ENCODE measurements at places on chromosomes 4 and X. TPM values are rescaled to one million over a fixed set of nuclear protein-coding genes. Genes with fewer than 3 reads are reported as not detected.

DNA sequence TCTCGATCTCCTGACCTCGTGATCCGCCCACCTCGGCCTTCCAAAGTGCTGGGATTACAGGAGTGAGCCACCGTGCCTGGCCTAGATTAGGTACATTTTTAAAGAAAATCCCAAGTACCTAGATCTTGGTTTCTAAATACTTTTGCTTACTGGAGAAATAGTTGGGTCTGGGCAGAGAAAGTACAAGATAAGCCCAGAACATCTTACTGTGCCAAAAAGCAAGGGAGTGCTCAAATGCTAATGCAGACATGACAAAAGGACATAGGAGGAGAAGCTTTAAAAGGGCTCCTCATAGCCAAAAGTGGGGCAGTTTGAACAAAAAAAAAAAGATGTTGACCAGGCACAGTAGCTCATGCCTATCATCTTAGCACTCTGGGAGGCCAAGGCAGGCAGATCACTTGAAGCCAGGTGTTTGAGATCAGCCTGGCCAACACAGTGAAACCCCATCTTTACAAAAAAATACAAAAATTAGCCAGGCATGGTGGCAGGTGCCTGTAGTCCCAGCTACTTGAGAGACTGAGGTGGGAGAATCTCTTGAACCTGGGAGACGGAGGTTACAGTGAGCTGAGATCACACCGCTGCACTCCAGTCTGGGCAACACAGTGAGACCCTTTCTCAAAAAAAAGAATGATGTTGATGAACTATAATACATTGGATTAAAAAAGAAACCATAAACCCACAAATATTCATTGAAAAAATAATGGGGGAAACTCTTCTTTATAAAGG is 107.5 kb downstream of the APBB2 start:
- H3K27ac ChIP-seq = peak overlapping the region; percentile 52
- H3K27me3 ChIP-seq = no peaks in the 10 kb centered on the region
- H3K36me3 ChIP-seq = no peaks in the 10 kb centered on the region
- no peak for DNase-seq

- H3K27me3 ChIP-seq = no peaks in the 10 kb centered on the region
- H3K27ac ChIP-seq = no peak overlapping the region
- no peaks in the 10 kb centered on the region for H3K4me1 ChIP-seq
- no peak overlapping the region for H3K4me3 ChIP-seq
These were observed 408.1 kb downstream of the DCAF12L2 start for GRCh38 chrX:125757794-125758564.

- no peaks in the 10 kb centered on the region for H3K27me3 ChIP-seq
- no peak overlapping the region for H3K4me3 ChIP-seq
These were observed 426.6 kb downstream of the MAPK10 start for GRCh38 chr4:85933291-85933640.

GRCh38 chr4:156778606-156779005 is 193.0 kb downstream of the PDGFC start:
- no peaks in the 10 kb centered on the region for H3K4me1 ChIP-seq
- H3K4me3 ChIP-seq = no peak overlapping the region
- no peak for DNase-seq

DNA sequence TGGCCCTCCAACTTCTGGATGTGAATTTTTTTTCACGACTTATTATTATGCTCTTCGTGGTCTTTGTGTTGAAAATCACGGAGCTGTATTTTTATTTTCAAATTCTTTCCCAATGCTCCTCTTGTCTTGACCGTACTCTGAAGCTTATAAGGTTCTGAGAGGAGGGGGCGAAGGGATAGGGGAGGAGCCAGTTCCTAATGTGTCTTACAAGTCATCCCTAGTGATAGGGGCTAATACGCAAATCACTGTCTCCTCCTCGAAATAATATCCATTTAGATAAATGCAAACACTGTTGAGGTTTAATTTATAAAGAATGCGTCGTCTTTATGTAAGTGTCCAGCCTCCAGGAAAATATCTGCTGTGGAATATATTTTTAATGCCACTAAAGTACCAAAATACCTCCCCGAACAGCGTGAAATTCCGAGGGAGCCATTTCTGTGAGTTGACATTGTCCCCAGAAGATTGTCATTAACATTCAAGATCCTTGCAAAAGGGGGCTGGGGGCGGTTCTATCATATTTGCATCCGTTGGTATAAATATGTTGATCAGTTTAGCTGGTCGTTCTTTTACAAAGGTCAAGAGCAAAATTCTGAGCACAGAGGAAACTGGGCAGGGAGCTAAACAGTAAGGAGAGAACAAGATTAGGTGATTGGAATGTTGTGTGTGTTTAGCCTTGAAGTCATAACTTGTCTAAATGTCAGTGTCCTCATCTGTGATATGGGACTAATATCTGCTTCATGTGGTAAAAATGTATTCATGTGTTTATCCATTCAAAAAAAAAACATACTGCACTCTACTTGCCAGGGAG is 3.7 kb upstream of the FAT1 start:
- no peaks in the 10 kb centered on the region for H3K36me3 ChIP-seq
- no peak for DNase-seq
- H3K27ac ChIP-seq = peak overlapping the region; percentile 81
- H3K4me1 ChIP-seq = peaks cover 19% of the 10 kb centered on the region

DNA sequence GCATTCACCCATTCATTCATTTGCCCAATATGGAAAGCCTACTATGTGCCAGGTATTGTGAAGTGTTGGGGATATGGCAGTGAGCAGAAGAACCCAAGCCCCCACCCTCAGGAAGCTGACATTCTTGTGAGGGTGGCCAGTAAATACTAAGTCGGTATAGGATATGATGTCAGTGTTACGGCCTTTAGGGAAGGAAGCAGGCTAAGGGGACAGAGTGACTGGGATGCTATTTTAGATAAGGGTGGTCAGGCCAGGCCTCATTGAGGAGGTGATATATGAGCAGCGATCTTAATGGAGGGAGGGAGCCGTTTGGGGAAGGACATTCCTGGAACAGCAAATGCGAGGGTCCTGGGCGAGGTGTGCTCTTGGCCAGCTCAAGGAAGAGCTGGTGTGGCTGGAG is 2.0 kb downstream of the ATP6AP1 start:
- DNase-seq = no peak
- no peaks in the 10 kb centered on the region for H3K36me3 ChIP-seq
- H3K27ac ChIP-seq = no peak overlapping the region

DNA sequence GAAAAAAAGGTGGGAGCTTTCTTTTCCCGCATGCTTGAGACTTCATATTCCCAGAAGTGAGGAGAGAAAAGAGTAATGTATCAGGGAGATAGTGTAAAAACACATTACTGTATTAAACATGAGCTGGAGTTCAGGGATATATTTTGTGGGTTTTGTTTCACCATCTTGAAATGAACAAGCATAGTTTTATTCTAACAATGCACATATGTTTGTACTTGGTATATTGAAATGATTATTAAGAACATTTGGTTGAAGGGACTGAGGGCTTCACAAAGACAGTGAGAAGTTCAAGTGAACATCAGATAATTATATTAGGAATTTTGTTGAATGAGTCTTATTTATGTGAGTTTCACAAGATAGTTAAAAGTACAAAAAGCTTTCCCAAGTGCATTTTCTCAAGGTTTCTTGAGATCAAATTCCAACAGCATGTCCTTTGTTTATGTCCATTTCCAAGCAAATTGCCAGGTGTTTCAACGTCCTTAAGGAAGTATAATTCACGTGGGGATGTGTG is 368.8 kb downstream of the ANKRD50 start:
- no peak for DNase-seq
- no peak overlapping the region for H3K27ac ChIP-seq
- H3K4me3 ChIP-seq = no peak overlapping the region
- H3K4me1 ChIP-seq = no peaks in the 10 kb centered on the region

- no peak overlapping the region for H3K4me3 ChIP-seq
- no peaks in the 10 kb centered on the region for H3K27me3 ChIP-seq
- no peak for DNase-seq
- no peaks in the 10 kb centered on the region for H3K36me3 ChIP-seq
- H3K27ac ChIP-seq = no peak overlapping the region
- no peaks in the 10 kb centered on the region for H3K4me1 ChIP-seq
These were observed 34.6 kb upstream of the WFS1 start for GRCh38 chr4:6235012-6235411.

GRCh38 chr4:38935391-38936073 is 67.9 kb downstream of the FAM114A1 start:
- no peak for DNase-seq
- H3K4me3 ChIP-seq = no peak overlapping the region
- H3K36me3 ChIP-seq = no peaks in the 10 kb centered on the region

DNA sequence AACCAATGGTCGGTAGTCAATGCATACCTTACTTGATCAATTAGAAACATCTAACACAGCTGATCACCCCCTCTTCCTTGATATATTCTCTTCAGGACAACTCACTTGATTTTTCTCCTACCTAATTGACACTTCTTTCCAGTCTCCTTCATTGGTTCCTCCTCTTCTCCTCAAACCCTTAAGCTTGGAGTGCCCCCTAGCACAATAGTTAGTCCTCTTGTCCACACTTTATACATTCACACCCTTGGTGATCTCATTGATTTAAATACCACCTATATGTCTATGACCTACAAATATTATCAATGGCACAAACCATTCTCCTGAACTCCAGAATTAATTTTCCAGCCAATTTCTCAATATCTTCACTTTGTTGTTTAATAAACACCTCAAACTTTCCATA is 724.0 kb downstream of the ADGRL3 start:
- no peaks in the 10 kb centered on the region for H3K36me3 ChIP-seq
- DNase-seq = no peak
- H3K4me1 ChIP-seq = no peaks in the 10 kb centered on the region
- H3K27me3 ChIP-seq = no peaks in the 10 kb centered on the region
- no peak overlapping the region for H3K4me3 ChIP-seq

- H3K27me3 ChIP-seq = no peaks in the 10 kb centered on the region
- no peak overlapping the region for H3K27ac ChIP-seq
- H3K4me3 ChIP-seq = no peak overlapping the region
- no peaks in the 10 kb centered on the region for H3K36me3 ChIP-seq
- peaks cover 15% of the 10 kb centered on the region for H3K4me1 ChIP-seq
These were observed 113.7 kb downstream of the USP46 start for GRCh38 chr4:52545099-52546069.

GRCh38 chrX:150035531-150035930 is 97.2 kb upstream of the EOLA2 start:
- DNase-seq = no peak
- no peaks in the 10 kb centered on the region for H3K27me3 ChIP-seq
- no peaks in the 10 kb centered on the region for H3K4me1 ChIP-seq
- H3K36me3 ChIP-seq = no peaks in the 10 kb centered on the region

- no peaks in the 10 kb centered on the region for H3K27me3 ChIP-seq
- H3K36me3 ChIP-seq = no peaks in the 10 kb centered on the region
- peaks cover 6% of the 10 kb centered on the region for H3K4me1 ChIP-seq
These were observed 23.8 kb upstream of the NSG1 start for GRCh38 chr4:4362991-4363697.

- no peak for DNase-seq
- H3K27ac ChIP-seq = no peak overlapping the region
- no peaks in the 10 kb centered on the region for H3K36me3 ChIP-seq
- no peaks in the 10 kb centered on the region for H3K27me3 ChIP-seq
These were observed 29.6 kb upstream of the ERVMER34-1 start for GRCh38 chr4:52780617-52781354.

DNA sequence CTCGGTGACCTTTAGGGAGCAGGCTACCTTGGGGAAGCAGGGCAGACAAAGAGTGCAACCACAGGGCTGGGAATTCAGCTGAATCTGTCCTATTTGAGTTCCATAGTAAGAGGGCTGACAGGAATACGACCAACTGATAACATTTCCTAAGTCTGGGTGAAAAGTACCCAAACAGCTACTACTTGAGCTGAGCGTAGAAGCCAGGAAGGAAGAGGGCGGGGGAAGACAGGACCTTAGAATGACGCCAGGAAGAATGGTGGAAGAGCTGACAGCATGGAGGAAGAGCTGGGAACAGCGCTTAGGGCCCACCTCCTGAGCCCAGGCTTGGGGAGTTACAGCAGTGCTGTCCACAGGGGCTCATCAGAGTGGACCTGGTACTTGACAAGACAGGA is 14.4 kb downstream of the MECP2 start:
- H3K27me3 ChIP-seq = no peaks in the 10 kb centered on the region
- H3K27ac ChIP-seq = no peak overlapping the region
- no peak for DNase-seq
- no peaks in the 10 kb centered on the region for H3K36me3 ChIP-seq
- H3K4me3 ChIP-seq = no peak overlapping the region

DNA sequence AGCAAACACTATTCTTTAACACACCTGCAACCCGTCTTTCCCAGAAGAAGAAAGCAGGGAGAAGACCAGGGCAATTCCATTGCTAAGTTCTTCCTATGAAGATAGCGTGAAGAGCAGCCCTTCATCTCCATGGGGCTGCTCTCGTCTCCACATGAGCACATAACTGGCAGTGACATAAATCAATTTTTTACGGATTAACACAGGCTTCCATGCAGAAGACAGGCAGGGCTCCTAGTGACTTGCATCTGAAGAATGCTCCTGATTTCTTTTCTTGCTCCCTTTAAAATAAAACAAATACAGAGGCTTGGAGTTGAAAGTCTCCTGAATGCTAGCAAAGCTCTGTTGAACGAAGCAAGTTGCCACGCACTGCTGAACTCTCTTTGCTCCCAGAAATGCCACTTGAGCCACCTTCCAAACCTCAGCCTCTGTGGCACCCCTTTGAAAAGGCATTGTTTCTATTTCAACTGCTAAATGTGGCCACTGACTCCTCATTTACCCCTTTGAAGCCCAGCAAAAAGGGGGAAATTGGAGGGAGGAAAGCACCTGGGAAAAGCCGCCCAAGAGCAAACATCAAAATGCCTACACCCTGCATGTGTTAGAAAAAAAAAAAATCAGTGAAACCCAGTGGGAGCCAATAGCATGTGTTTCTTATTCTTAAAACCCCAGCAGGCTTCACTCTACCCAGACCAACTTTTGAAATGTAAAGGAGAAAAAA is 383.7 kb downstream of the IDS start:
- H3K4me3 ChIP-seq = no peak overlapping the region
- no peaks in the 10 kb centered on the region for H3K4me1 ChIP-seq
- H3K27ac ChIP-seq = no peak overlapping the region
- DNase-seq = no peak
- H3K27me3 ChIP-seq = no peaks in the 10 kb centered on the region

DNA sequence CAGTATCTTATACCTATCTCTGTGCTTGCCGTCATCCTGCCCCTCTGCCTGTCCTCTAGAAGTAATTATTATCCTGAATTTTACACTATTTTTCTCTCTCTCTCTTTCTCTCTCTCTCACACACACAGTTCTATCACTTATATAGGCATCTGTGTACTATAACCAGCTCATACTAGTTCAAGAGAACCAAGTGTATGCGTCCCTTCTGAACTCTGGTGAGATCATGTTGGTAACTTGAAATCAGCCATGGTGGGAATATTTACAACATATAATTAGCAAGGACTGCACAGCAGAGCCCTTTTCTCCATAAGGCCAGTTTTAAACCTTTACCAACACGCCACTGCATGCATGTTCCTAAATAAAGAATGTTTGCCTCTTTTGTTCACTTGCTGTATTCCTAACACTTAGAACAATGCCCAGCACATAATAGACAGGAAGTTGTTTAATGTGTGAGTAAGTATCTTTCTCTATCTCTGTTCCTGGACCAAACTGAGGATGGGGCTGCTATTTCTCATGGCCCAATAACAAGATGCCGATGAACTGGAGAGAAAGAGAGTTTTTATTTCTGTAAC is 51.1 kb upstream of the IL21 start:
- no peaks in the 10 kb centered on the region for H3K27me3 ChIP-seq
- peaks cover 3% of the 10 kb centered on the region for H3K4me1 ChIP-seq
- H3K36me3 ChIP-seq = no peaks in the 10 kb centered on the region
- no peak for DNase-seq

Gene ZNF711
- total RNA-seq = 125 TPM

Gene CXCL11
- not detected for total RNA-seq

Gene COL4A5
- total RNA-seq = 23.8 TPM

Gene KIAA1210
- 245 TPM for total RNA-seq

Gene KLKB1
- total RNA-seq = 3.5 TPM

Data from testis (tissue), 5 donors.